ENCODE measurements at places on chromosomes 12 and 14. TPM values are rescaled to one million over a fixed set of nuclear protein-coding genes. Genes with fewer than 3 reads are reported as not detected.

- no peak for DNase-seq
These were observed 60.7 kb downstream of the MSRB3 start for GRCh38 chr12:65339161-65339560.

Gene PLCZ1
- total RNA-seq: not detected

- DNase-seq: no peak
These were observed 31.5 kb downstream of the RASSF9 start for GRCh38 chr12:85804663-85805062.

Gene GLT8D2
- total RNA-seq: 64.7 TPM

Gene TMEM132D
- total RNA-seq: 15.2 TPM

Gene C12orf50
- not detected for total RNA-seq

Gene CLMN
- 5.4 TPM for total RNA-seq

Gene PSMC6
- 79.8 TPM for total RNA-seq

Gene FAM186B
- total RNA-seq: 0.30 TPM

- no peak for DNase-seq
These were observed 1.9 kb downstream of the HEATR5A start for GRCh38 chr14:31418440-31418839.

Gene MAPK1IP1L
- 102 TPM for total RNA-seq

DNA sequence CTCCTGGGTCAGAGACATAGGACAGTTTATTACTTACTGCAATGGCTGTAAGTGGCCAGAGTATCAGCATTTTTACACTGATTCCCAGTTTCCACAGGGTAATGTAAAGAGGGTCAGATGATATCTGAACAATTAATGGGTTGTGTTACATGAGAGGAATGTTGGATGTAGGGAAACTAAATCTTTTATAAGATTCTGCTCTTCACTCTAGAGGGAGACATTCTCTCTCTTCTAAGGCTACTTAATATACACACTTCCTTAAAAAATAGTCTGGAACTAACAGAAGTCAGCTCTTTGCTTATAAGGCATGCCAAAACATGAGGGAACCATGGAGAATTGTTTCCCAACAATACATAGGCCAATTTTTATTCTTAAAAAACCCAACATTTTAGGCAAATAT lies 389.8 kb downstream of the ETNK1 start:
- DNase-seq: no peak

Gene HCAR1
- 0.21 TPM for total RNA-seq

DNA sequence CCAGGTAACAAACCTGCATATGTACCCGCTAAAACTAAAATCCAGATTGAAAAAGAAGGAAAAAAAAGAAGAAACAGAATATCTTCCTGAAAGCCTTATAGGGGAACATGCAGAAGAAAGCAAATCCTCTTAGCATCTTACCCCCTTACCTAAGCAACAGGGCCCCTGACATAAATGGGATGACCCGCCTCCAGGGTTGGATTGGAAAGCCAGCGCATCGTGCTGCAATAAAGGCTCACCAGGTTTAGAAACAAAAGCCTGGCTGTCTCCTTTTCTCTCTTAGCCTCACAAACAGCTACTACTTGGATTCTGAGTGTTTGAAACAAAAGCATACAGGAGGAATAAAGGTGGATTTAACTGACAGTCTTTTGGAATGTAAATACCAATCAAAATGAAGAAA lies 13.8 kb upstream of the ADCK1 start:
- no peak for DNase-seq

Gene C3AR1
- not detected for total RNA-seq

Data from osteocyte (in vitro differentiated cells).